ENCODE measurements at places on chromosomes 12 and 14.

GRCh38 chr14:64801800-64802199 is 77.9 kb downstream of the SPTB start:
- no peak for DNase-seq

DNA sequence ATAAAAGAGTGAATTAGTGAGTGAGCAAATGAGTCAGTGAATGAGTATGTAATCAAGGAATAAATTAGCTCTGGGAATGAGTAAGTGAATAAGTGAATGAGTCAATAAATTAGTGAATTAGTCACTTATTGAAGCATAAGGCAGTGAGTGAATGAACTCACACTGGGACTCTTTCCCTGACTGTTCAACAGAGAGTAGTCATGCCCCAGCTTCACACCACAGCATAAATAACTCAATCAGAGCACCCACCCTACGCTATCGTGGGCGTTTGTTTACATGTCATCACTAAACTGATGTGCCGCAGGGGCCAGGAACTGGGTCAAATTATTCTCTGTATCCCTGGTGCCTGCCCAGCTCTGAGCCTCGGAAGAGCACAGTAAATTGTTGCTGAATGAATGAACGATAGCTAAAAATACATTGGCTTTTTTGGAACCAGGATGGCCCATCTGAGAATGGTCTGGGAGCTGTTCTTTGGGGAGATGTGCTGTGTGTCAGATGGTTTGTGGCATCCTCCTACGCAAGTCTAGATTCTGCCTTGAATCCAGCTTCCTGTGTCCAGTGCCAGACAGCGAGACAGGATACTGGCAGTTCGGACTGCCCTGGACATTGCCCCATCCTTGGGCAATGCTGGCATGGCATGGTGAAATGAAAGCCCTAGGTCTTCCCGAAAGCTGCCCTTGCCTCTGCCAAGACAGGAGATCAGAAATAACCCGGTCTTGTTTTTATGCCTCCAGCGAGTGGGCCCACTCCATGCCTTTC is 98.0 kb upstream of the RTL1 start:
- DNase-seq = no peak

GRCh38 chr12:8860165-8860961 is 37.9 kb downstream of the A2ML1 start:
- DNase-seq = peak; percentile 2

DNA sequence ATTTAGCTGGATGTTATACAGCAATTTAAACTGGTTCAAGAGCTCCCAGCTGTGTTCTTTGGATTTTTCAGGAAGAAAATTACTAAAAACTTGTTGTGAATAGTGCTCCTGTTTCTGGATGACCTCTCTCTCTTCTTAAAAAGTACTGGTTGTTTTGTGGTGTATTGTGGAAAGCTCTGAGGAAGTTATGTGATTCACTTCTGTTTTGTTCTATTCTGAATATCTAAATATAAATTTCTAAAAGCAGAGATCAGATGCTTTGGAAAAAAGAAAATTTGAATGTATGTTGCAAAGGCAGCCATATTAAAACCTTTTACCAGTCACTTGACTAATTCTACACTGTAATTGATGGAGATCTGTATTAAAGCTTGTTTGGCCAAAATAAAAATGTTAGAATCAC is 3.4 kb upstream of the C3AR1 start:
- DNase-seq = no peak

- no peak for DNase-seq
Measured at GRCh38 chr12:211639-212414, 2.1 kb downstream of the SLC6A12 start.

DNA sequence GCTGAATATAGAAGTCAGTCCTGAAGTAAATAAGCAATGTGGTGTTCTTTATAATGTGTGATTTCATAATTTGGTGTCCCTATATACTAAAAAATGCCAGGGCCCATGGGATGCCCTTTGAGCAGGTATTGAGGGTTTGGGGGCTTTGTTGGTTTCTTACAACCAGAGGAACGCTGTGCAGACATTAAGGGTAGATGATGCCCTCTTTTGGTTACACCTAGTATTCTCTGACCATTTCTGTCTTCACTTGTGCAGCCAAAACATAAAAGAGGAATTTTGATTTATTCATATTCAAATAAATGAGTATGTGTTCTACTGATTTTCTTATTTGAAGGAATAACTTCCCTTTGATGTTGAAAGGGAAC is 3.0 kb downstream of the LGR5 start:
- no peak for DNase-seq

DNA sequence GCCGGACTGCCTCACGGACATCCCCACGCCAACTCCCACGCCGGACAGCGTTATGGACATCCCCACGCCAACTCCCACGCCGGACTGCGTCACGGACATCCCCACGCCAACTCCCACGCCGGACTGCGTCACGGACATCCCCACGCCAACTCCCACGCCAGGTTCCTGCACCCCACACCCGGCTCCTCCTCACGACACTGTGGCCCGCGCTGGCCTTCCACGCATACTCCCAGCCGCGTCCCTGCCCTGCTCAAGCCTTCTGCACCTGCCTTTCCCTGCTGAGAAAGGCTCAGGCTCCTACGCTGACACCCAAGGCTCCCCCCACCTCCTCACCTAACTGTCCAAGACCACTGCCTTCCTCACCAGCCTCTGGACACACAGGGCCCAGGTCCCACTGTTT is 9.7 kb downstream of the CACNA2D4 start:
- no peak for DNase-seq

DNA sequence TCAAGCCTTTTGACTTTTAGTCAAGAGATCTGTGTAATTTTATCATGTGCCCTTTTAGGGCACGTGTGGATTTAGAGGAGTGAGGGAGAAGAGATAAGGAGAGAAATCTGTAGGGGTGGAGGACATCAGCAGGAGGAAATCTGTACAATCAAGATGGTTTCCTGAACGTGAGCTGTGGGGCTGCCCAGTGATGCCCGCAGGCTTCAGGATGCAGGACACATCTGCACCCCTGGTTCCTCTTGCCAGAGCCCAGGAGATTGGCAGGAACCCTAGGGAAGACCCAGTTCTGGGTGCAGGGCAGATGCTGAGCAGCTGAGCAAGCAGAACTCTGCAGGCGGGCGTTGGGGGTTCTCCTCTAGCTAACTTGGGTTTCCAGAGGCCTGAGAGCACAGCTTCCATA is 11.6 kb upstream of the TESPA1 start:
- DNase-seq = no peak

DNA sequence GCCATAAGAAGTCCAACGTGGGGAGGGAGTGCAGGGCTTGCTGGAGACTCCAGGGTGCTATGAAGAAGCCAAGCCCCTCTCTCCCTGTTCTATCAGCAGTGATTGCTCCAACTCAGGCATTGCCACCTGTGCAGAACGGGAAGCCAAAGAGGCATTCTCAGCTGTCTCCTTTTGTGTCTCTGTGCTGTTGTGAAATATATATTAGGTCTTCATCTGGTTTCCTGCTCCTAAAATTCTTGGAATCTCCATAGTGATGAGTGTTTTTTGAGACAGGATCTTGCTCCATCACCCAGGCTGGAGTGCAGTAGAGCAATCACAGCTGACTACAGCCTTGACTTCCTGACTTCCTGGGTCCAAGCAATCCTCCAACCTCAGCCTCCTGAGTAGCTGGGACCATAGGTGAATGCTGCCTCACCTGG is 51.2 kb upstream of the AEBP2 start:
- no peak for DNase-seq

DNA sequence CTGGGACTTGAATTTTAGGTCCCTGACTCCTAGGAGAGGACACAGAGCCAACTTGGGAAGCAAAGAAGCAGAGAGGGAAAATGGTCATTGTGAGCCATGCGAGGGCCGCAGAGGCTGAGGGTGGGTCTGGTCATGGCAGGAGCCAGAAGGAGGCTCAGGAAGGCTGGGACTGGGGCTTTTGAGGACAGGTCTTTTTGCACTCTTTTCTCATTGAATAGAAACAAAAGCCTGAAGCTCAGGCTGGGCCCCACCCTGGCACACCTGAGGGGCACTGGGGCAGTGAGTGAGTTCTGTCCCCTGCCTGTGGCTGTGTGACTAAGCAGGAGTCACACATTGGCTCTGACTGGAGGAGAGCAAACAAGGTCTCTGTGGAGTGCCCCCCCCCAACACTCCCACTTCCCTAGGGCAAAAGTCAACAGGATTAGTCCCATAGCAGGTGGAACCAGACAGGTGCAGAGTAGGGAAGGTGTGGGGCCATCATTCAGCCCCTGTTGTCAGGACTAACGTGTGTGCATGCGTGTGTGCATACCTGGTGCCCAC is 2.8 kb downstream of the KRT7 start:
- no peak for DNase-seq

- no peak for DNase-seq
Measured at GRCh38 chr12:69610729-69611128, at the start of gene LRRC10. Gene LRRC10 (minus strand): TSS chr12:69610907. CDS start chr12:69610838, 69 bp downstream.

DNA sequence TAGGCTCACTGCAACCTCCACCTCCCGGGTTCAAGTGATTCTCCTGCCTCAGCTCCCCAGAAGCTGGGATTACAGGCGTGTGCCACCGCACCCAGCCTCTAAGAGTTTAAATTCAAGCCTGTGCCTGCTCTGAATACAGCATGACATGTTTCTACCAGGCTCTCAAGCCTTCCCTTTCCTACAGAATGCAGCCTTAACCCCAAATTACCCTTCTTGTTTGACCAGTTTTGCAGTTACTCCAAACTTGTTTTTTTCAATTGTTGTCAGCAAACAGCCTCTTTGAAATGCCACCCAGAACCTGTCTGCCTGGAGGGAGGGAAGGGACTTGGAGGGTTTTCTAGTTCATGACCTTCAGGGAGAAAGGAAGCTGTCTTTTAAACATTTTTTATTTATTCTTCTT is 15.4 kb downstream of the GLTP start:
- no peak for DNase-seq

- no peak for DNase-seq
Measured at GRCh38 chr12:124031058-124031457, 58.0 kb downstream of the ZNF664 start.

DNA sequence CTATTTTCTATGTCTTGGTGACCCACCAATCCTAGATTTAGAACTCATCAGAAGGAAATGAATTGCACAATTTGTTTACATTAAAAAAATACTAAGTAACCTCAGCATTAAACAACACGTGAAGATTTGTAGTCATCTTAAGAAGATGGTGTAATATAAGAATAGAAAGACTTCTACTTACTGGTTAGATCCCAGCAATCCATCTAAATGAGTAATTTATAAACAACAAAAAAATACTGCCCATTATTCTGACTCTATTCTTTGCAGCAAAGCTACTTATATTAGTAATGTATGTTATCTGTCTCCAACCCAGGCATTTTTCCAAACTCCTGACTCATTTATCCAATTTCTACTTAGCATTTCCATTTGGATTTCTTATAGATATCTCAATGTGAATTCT is 67.8 kb downstream of the CD163L1 start:
- DNase-seq = no peak

DNA sequence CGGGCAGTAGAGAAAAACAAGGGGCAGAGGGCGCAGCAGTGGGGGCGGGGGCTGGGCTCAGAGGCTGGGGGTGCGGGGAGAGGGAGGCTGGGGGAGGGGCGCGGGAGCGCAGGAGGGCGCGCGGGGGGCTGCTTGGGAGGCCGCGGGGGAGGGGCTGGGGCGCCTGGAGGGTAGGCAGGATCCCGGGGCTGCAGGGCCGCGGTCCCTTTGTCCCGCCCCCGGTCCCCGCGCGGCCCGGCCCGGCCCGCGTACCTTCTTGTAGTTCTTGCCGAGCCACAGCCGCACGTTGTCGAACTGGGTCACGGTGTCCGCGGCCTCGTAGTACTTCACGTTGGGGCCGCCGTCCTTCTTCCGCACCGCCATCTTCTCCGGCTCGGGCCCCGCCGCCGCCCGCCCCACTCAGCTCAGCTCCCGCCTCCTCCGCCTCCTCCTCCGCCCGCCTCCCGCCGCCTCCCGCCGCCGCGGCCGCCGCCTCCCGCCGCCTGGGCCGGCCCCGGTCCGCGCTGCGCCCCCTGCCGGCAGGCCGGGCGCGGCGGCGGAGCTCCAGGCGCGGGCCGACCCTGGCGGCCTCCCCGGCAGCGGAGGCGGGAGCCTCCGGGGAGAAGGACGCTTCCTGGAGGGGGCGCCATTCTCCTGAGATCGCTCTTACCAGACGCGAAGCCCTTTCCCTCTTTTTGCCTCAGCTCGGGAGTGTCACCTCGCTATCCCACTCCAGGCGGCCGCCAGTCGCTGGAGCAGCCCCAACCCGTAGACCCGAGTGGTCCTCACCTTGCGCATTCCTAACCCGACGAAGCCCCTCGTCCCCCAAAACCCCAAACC is at the start of gene SMARCC2:
SMARCC2 (minus strand) TSS at position 385 of the 819 bp plus-strand sequence; CDS start at position 363, 22 bp downstream.
- peak; percentile 77 for DNase-seq

- DNase-seq = no peak
Measured at GRCh38 chr12:104858611-104859543, 99.2 kb downstream of the SLC41A2 start.

- DNase-seq = no peak
Measured at GRCh38 chr14:61891810-61892209, 129.6 kb downstream of the SNAPC1 start.

GRCh38 chr14:105313381-105314286 is 914 bp upstream of the PACS2 start:
- no peak for DNase-seq

DNA sequence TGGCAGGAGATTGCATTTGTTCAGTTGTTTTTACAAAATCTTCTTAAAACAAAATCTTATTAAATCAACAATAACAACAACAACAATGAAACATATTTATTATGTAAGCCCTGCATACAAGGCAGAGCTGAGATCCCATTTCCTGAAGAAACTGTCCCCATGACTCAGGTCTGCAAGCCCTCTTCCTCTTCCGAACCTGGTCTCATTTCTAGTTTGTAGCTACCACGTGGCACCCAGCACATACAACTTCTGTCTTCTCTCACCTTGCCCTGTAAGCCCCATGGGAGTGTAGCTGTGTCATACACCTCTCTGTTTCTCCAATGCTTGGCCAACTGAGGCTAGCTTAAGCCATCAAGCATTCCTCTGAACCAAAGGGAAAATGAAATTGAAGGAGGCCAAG is 106.4 kb downstream of the SLC8A3 start:
- DNase-seq = no peak

GRCh38 chr14:61342932-61343331 is 21.6 kb downstream of the PRKCH start:
- no peak for DNase-seq

- no peak for DNase-seq
Measured at GRCh38 chr12:46900734-46901463, 75.1 kb upstream of the SLC38A4 start.
